ENCODE measurements at places on chromosomes 6 and 20.

- DNase-seq: no peak
Observed at GRCh38 chr6:150979826-150980350, 114.4 kb downstream of the MTHFD1L start.

- no peak for DNase-seq
Observed at GRCh38 chr6:94362061-94362864, 942.9 kb upstream of the EPHA7 start.

- no peak for DNase-seq
Observed at GRCh38 chr6:3144571-3144970, 12.8 kb downstream of the TUBB2A start.

DNA sequence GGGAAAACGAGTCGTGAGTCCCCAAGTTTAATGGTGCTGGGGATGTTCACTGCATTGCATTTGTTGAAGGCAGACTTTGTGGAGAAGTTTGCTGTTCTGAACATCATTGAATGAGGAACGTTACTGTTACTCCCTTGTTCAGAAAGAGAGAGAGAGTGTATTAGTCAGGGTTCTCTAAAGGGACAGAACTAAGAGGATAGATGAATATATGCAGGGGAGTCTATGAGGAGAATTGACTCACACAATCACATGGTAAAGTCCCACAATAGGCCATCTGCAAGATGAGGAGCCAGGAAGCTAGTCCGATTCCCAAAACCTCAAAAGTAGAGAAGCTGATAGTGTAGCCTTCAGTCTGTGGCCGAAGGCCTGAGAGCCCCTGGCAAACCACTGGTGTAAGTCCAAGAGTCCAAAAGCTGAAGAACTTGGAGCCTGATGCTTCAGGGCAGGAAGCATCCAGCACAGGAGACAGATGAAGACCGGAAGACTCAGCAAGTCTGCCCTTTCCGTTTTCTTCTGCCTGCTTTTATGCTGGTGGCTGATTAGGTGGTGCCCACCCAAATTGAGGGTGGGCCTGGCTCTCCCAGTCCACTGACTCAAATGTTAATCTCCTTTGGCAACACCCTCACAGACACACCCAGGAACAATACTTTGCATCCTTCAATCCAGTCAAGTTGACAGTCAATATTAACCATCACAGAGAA lies 223.5 kb upstream of the PCSK2 start:
- no peak for DNase-seq

Data from stimulated activated CD8-positive, alpha-beta memory T cell treated with anti-CD3 and anti-CD28 coated beads, Interleukin-2, amount 100 ng/mL, for 1 hour (primary cell).